ENCODE measurements at places on chromosomes 3 and 15. TPM values are rescaled to one million over a fixed set of nuclear protein-coding genes. Genes with fewer than 3 reads are reported as not detected.

DNA sequence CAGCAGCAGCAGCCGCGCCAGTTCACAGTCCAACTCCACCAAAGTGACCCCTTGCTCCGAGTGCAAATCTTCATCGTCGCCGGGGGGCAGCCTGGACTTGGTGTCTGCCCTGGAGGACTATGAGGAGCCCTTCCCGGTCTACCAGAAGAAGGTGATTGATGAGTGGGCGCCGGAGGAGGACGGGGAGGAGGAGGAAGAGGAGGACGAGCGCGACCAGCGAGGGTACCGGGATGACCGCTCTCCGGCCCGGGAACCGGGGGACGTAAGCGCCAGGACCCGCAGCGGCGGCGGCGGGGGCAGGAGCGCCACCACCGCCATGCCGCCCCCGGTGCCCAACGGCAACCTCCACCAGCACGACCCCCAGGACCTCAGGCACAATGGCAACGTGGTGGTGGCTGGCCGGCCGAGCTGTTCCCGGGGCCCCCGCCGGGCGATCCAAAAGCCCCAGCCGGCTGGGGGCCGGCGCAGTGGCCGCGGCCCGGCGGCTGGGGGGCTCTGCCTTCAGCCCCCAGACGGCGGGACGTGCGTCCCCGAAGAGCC, 224.1 kb upstream of the IL12A start:
- DNase-seq: no peak

The CDHR4 gene
- not detected for total RNA-seq

DNA sequence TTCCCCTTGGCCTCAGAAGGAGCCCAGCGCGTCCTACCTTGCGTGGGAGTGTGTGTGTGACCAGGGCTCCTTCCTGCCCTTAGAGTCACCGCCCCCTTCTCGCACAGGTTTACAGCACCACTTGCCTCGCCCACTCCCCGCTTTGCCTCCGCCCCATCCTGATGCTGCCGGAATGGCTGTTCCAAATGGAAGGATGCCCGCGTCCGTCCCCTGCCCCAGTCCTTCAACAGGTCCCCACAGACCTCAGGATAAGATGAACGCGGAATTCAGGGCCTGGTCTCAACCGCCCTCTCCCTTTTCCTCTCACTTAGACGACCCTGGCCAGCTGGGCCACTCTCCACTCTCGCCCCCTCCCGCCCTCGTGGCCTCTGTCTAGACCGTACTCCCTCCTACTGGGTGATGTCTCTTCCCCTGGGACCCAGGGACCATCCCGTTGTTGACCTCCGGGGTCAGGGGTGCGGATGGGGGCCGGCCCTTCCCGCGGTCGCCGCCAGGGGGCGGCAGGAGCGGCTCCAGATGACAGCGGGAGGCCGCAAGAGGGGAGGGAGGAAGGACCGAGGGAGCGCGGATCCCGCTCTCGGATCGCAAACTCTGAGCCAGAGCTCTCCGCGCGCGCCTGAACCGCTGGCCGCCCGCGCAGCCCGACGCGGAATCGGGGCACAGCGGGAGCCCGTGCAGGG, at the start of gene THSD4:
Gene THSD4, plus strand, starts transcription at position 585 of the 680 bp plus-strand sequence.
- DNase-seq: no peak

GRCh38 chr15:47961401-47962090, 159.2 kb upstream of the SLC24A5 start:
- no peak for DNase-seq
